T-helper 1 cell (primary cell): ENCODE measurements at places on chromosomes 12 and 14.

- DNase-seq, result no peak
These were observed 105.1 kb downstream of the SINHCAF start for GRCh38 chr12:31220633-31221550.

DNA sequence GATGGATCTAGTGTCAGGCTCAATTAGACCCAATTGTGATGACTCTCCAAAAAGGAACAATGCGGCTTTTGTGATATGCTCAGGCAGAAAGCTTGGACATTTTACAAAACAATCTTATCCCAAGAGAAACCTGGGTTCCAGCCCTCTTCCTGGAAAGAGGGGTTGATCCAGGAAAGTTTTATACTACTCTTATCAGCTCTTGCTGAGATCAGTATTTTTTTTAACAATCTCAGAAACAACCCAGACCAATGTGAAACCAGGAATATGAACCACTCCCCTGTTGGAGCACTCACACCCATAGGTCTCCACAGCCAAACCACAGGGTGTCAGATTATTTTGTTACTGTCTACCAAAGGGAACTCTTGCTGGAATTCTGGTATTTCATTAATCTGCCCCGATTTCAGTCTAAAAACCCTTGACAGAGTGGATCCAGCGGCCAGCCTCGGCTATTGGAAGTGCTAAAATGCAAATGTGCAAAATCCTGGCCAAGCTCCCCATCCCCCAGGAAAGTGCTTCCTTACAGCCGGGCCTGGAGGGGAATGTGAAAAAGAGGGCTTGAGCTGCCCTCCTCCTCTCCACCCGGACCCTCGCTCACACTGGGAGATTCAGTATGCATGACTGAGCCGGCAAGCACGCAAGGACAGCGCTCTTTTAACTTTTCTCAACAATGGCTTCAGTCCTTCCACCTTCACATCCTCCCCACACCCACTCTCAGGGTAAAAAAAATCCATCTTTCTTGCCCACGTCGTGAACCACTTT is 4.0 kb downstream of the FBXL14 start:
- no peak for DNase-seq

- no peak for DNase-seq
These were observed 442.5 kb upstream of the PDE3A start for GRCh38 chr12:19925841-19926240.

DNA sequence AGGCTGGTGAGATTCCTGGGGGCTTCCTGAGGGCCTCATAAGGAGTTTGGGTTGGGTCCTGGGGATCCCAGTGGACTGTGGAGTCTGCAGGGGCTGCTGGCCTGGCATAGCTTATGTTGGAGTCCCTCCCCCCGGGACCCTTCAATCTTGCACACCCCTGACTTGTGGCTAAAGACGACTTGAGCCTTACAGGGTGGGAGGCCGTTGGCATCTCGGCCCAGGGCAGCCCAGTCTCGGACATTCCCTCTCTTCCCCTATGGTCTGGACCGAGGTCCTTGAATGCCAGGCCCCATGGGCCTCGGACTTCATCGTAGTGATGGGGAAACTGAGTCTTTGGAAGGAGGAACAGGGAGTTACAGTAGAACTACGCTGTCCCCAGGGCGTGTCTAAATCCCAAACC is 12.5 kb downstream of the RTL1 start:
- no peak for DNase-seq

DNA sequence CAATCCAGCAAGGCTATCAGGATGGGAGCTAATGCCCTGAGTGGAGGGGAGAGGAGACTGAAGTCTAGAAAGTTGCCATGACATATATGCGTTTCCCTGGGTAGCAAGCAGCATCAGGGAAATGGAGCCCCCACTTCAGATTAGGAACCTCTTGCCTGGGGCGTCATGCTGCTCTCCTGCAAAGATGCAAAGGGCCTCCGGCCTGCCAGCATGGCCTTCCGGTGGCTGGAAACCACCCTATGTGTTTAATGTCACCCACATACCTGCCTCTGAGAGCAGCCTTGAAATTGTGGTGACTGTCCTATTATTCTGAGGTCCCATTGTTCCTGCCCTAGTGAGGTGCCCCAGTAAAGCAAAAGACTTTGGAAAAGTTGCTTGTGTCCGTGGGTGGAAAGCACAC is 10.0 kb upstream of the IFI27L2 start:
- DNase-seq, result no peak

DNA sequence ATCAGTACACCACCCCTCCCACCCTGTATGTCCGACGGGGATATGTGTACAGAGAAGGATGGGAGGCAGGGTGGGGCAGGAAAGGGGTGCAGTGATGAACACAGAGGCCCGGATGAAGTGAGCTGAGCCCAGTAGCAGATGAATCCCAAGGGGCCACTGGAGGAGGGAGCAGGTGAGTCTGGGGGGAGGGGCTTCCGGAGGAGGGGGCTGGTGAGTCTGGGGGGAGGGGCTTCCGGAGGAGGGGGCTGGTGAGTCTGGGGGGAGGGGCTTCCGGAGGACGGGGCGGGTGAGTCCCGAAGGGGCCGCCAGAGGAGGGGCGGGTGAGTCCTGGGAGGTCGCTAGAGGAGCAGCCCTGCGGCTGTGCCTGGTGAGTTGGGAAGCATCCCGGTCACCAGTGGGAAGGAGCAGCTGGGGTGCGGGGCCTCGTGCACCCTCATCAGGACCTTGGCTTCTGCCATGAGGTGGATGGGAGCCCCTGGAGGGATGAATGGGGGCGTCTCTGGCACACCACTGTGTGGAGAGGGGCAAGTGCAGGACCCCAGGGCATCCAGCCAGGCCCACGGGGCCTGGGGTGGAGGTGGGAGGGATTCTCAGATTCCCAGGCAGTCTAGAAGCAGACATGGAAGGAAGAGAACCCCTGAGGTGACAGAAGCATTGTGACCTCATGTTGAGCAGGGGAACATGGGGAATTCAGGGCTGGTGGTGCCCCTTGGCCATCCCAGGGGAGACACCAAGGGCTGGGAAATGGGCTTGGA is 14.0 kb downstream of the BEGAIN start:
- no peak for DNase-seq

DNA sequence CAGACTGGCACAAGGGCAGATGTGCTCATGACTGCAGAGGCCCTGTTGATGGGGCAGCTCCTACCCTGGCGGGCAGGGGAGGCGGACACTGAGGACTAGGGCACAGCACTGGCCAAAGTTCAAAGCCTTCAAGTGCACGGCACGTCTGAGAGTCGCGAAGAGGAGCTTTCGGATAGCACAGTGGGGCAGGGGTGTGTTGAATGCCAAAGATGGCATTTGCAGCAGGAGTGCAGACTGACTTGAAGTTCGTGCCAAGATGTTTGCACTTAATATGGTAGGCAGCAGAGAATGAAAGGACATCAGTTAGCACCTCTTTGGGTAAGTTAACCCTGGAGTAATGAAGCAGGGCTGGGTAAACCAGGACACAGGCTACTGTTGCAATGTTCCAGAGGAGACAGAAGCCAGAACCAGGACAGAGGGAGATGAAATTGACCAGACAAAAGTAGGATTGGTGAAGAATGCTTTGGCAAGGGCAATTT is 6.7 kb upstream of the EML1 start:
- DNase-seq, result no peak

GRCh38 chr14:100866666-100867630 is 36.6 kb downstream of the RTL1 start:
- DNase-seq, result no peak

DNA sequence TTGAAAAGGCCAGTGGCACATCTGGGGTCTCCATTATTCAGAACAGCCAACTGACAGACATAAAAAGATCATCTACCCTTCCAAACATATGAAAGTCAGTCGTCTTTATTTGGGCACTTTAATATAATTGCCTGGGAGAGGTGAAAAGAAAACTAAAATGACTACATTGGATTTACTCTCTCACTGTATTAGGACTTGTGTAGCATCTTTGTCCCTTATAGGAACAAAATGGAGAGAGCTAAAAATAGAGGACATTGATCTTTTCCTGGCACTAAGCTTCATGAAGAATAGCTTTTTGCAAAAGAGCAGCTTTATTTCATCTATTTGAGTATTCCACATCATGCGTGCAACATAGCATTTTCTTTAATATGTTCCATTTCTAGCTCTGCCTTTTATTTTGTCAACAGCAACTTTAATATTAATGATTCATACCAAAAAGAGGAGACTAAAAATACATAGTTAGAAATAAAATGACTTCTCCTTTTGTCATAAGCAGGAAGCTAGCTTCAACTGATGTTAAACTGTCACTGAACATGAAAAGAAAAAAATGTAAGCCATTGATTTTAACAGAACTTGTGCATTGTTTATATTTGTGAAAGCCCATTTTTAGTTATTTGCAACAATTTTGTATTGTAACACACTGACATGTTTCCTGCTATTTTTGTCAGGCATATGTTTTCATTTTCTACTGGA is 254.6 kb downstream of the SEC23A start:
- no peak for DNase-seq

DNA sequence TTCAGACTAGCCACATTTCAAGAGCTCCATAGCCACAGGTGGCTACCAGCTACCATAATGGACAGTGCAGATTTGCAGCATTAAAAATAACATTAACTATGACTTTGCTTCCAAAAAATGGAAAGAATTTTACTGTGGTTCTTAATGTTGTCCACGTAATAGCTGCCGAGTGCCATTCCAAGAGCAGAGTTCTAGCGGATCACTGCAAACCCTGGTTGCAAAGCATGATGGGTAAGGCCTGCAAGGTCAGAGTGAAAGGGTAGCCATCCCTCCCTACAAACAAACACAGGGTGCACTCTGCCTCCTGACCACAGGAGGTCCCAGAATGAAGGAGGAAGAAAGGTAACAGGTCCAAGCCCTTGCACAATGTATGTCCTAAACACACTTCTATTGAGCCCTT is 157.6 kb downstream of the DPF3 start:
- no peak for DNase-seq

DNA sequence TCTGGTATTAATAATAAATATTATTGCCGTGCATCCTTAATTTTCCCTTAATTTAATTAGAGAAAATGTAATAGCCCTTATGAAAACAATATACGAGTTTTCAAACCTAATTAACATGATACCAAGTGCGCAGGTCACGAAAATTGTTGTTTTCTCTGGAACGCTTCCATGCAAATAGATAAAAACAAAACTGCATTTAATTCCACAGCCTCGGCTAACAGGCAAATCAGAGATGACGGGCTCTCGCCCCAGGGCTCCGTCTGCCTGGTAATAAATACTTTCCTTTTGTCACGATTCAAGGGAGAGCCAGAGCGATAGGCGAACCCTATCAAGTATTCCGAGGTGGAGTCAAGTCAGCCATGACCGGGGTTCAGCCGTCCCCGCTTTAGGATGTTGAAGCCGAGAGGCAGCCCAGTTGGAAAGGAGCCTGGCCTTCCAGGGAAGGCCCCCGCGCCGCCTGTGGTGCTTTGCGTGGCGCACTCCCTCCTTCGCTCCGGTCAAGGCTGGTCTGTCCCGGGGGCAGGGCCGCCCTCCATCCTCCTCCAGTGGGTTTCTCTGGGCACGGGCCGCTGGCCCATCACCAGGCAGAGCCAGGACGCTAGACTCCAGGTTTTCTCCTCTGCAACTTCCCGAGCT is 137.8 kb upstream of the GSC start:
- DNase-seq, result no peak

- no peak for DNase-seq
These were observed 67.9 kb downstream of the KCNK10 start for GRCh38 chr14:88255196-88255595.

DNA sequence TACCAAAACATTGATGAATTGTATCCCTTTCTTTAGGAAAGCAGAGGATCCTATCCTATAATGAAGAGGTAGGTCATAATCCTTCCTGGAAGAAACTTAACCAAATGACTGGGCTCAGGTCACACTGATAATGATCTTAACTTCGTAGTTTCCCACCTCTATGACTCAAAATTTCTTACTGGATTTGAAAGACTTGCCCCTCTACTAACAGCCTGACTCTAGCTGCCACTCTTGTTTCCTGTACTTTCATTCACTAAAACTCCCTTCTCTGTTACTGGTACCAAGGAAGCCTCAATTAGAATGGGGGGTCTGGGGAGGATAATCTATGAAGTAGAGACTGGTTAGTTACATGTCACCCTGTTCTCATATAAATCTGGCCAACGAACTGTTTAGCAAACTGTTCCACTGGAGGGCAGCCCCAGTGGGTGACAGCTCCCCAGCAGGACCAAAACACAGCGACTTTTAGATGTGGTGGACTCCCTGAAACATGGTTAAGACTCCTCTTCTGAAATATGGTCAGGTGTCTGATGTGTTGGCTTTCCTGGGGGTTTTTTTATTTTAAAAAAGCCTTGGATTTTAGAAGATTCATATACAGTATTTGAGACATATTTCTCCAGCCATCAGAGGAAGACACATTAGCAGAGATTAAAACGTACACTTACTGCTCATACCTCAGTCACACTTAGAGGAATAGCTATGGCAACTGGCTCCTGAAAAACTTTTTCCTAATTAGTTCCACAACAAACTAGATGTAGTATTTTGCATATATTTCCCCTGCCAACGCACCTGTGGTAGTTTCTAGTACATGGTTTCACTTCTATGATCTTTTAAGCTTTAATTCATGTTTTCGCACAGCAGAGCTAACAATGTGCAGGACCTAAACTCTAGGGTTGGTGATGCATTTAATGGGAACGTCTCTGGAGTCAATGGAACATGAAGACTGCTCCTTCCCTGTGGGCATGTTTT is 72.3 kb downstream of the ACADS start:
- no peak for DNase-seq

DNA sequence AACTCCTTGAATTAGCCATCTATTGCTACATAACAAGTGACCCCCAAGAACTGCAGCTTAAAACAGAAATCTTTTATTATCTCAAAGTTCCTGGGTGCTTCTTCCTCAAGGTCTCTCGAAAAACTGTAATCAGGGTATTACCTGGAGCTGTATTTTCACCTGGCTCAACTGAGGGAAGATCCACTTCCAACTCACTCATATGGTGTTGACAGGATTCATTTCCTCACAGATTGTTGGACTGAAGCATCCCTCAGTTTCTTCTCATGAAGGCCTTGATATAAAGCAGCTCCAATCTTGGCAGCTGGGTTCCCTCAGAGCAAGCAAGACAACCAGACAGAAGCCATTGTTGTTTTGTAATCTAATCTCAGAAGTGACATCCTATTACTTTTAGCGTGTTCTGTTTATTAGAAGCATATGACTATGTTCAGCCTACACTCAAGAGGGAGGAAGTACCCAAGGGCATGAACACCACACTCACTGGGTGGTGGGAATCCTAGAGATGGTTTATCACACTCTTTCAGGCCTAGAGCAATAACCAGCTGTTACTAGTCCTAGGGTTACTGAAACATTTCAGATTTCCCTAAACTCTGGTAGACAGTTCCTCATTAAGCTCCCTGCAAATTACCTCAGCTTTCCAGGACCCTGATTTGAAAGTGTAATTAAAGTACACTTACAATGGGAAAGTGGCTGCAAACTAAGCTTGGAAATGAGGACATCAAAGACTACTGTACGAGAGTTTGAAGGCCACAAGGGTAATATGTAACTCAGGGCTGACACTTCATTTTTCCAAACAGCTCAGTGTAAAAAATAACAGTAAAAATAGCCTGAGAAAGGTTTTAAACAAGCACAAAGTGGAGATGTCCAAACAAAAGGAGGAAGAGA is 222.2 kb downstream of the SEC23A start:
- no peak for DNase-seq
